ENCODE measurements at places on chromosomes 5 and 9.

DNA sequence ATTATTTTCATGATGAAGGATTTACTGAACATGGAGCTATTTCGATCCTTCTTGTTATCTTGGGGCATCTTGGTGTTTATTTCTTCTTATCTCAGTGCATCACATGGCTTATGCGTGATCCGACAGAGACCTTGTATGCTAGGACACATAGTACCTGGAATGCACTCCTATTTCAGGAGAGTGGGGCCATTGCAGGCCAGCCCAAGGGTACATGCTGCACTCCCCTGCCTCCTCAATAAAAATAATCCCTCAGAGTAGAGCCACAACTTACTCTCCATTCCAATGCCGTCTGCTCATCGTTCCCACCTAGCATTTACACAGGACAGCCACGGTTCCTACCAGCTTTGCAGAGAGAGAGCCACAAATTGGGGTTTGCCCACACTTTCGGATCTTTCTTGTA lies 43.5 kb downstream of the PCSK5 start:
- no peak for DNase-seq

DNA sequence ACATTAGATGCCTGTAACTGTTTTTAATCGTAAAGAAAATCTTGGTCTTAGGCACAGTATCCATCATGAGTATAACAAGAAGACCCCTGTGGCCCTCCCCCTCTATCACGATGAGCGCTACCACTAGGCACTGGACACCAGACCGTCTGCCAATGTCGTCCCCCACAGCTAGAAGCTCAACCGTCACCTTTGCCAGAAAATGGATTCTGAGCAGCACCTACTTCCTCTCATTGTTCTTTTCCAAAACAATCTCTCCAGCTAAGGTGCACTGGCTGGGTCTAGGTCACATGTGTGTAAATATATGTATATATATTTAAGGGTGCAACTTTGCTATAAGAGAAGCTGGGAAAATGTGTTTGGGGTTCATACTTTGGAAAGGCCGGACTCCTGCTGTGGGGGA lies 15.7 kb upstream of the SSBP2 start:
- DNase-seq: no peak

GRCh38 chr9:78188594-78188993 lies 47.3 kb upstream of the CEP78 start:
- DNase-seq: no peak

GRCh38 chr9:26260238-26260637 lies 582.0 kb upstream of the TUSC1 start:
- DNase-seq: no peak

All from T-helper 1 cell (primary cell).